WERI-Rb-1 (cell line): ENCODE measurements at places on chromosomes 16 and 17.

DNA sequence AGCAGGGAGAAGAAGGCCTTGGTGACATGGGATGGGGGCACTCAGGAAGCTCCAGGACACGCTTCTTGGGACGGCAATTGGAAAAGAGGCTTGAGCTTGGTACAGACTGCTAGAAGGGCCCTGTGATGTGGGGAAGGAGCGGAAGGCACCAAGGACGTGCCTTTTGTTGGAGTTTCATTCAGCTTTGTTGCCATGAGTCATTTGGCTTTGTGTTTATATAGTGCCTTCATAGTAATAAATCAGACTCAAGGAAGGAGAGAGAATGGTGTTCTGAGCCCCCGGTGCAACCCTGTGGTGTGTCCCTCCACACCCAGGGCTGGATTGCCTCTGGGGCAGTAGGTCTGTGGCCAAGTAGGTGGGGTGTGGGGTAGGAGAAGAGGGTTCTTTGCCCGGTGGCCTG lies 7.4 kb upstream of the TBX4 start:
- DNase-seq, result no peak

DNA sequence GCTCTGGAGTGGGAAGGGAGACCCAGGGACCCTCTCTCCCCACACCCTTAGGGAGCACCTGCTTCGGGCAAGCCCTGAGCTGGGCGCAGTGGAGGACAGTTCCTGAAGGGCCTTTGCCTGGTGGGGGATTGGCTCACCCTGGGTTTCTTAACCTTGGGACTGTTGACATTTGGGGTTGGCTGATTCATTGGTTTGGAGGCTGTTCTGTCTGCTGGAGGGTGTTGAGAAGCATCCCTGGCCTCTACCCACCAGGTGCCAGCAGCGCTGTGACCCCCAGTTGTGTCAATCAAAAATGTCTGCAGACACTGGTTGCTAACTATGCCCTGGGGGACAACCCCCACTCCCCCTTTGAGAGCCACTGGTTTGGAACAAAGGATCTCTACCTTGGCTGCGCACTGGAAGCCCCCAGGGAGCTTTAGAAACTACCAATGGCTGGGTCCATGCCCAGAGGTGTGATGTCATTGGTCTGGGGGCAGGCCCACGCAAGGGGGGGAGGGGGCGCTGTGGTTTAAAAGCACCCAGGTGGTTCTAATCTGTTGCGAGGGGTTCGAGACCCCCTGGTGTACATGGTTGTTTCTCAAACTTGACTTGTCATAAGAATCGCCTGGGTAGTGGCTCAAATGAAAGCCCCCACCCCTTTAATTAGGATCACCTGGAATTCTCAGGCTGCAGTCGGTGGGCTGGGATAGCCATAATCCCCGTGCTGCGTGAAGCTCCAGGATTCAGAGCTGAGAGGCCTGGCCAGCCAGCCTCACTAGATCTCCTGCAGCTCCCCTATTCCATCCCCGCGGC lies 151.9 kb upstream of the GSE1 start:
- DNase-seq, result peak; percentile 56

DNA sequence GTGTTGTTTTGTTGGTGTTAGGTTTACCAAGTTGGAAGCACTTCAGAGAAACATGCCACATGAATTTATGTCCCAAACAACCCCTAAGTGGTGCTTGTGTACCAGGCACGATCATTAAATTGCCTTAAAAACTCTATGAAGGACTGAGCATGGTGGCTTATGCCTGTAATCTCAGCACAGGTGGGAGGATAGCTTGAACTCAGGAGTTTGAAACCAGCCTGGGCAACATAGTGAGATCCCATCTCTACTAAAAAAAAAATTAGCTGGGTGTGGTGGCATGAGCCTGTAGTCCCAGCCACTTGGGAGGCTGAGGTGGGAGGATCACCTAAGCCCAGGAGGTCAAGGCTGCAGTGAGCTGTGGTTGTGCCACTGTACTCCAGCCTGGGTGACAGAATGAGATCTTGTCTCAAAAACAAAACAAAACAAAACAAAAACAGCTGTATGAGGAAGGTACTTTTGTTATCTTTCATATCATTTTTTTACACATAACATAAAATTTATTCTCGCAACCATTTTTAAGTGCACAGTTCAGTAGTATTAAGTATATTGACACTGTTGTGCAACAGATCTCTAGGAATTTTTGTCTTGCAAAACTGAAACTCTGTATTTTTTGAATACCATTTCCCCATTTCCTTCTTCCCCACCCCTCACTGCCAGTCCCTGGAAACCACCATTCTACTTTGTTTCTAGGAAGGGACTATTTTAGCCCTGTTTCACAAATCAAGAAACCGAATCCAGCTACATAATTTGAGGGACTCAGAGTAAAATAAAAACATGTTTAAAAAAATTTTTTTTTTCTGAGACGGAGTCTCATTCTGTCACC lies 14.3 kb upstream of the RBBP6 start:
- DNase-seq, result no peak

- no peak for DNase-seq
These were observed 9.3 kb upstream of the FAAP100 start for GRCh38 chr17:81561494-81561885.

- DNase-seq, result no peak
These were observed 862 bp downstream of the CLEC16A start for GRCh38 chr16:10945065-10945787.
